ENCODE measurements at places on chromosomes 6 and 20. TPM values are rescaled to one million over a fixed set of nuclear protein-coding genes. Genes with fewer than 3 reads are reported as not detected.

Gene ANKRD66
- total RNA-seq: not detected

Gene FAM217A
- not detected for total RNA-seq

DNA sequence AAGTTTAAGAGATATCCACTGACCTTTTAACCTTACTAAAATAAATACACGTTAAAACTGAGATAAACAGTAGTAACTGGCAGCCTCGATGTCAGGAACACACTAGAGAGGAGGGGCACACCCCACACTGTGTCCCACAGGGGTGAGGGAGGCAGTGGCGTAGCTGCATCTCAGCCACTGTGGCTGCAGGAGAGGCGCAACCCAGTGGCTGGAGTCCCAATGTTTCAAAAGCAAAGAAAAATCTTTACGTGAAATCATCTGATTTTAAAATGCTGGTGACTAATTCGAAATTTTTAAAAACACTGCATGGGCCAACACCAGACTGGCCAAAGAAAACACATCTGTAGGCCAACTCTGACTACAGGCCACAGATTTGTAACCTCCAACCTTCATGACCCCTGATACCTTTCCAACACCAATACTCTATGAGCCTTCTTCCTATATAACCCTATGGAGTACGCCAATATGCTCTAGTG, 54.7 kb downstream of the TRAM2 start:
- no peak for DNase-seq

- peak; percentile 50 for DNase-seq
These were observed 878 bp downstream of the HLA-C start for GRCh38 chr6:31270788-31271640.

DNA sequence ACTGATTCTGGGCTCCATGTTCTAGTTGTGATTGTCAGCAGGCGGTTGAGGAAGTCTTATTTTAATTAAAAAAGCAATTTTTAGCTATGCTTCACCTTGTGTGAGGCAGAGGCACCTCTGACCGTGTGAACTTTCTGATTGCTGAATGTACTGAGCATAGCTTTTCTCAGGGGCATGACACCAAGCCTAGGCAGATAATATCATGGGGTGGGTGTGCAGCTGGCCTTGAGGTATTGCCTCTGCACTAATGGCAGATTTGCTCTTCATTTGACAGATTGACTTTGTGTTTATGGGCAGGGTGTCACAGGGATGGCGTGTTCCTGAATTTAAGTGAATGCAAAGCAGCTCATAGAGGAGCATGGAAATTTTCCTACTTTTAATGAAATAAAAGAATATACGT, 19.6 kb downstream of the CTNNBL1 start:
- DNase-seq: no peak

- no peak for DNase-seq
These were observed 366.0 kb downstream of the THBS2 start for GRCh38 chr6:168887621-168888020.

All from SJSA1 (cell line).